ENCODE measurements at places on chromosomes 5 and 9.
A peak's percentile ranks its signal among the peaks of the same experiment; 100 is the strongest.

DNA sequence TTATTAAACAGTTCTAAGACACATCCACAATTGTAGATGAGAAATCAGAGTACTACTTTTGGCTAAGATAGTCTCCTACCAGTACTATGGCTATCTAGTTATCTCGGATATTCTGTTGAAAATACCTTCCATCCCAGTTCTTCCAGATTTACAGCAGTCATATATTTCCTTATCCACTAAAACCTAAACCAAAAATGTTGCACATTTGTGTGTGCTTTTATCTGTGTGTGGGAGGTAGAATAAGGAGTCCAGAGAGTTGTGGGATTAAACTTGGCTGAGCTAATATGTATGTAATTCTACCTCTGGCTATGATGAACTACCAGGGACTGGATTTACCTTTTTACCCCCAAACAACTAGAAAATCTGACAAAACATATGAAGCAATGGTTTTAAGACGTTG is 17.5 kb upstream of the NDUFB6 start:
- no peak overlapping the region for H3K27ac ChIP-seq
- no peaks in the 10 kb centered on the region for H3K4me1 ChIP-seq
- H3K36me3 ChIP-seq = no peaks in the 10 kb centered on the region
- no peak for DNase-seq
- H3K4me3 ChIP-seq = no peak overlapping the region
- H3K27me3 ChIP-seq = no peaks in the 10 kb centered on the region

DNA sequence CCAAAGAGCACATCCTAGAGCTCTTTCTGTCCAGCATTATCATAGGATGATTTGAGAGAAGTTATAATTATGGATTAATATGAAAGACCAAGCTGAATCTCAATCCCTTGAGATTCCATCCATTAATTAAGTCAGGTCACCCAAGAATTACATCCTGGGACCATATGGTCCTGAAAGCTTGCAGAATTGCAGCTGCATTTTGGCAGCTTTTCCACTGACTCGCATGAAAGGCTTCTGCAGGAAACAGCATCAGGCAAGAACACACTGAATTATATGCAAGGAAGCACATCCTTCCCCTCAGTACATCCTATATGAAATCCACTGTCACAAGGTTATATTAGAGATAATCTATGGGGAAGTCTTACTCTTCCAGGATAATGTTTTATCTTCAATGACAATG is 109.1 kb upstream of the CTNND2 start:
- H3K27ac ChIP-seq = no peak overlapping the region
- H3K36me3 ChIP-seq = no peaks in the 10 kb centered on the region
- DNase-seq = no peak
- no peak overlapping the region for H3K4me3 ChIP-seq
- H3K27me3 ChIP-seq = no peaks in the 10 kb centered on the region
- H3K4me1 ChIP-seq = no peaks in the 10 kb centered on the region

DNA sequence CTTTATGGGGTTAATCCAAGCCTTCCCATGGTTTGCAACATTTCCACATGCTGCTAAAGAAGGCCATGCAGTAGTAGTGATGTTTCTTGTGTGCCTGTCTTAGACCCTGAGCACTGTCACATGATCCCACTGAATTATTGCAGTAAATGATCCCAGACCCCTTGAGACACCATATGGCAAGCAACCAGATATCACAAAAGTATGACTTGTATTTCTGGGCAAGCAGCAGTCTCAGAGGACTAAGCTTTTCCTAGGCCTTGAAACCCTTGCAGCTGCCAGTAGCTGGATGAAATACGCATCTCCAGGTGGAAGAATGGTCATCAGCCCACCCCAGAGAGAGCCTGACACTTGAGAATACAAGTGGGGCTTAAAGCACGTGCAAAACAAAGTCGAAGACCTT is 41.8 kb downstream of the CDO1 start:
- no peaks in the 10 kb centered on the region for H3K27me3 ChIP-seq
- H3K4me3 ChIP-seq = no peak overlapping the region
- H3K27ac ChIP-seq = no peak overlapping the region
- no peak for DNase-seq
- no peaks in the 10 kb centered on the region for H3K36me3 ChIP-seq
- no peaks in the 10 kb centered on the region for H3K4me1 ChIP-seq

GRCh38 chr5:140055152-140055551 is 12.1 kb upstream of the NRG2 start:
- H3K4me1 ChIP-seq = peaks cover 4% of the 10 kb centered on the region
- H3K4me3 ChIP-seq = no peak overlapping the region
- H3K36me3 ChIP-seq = no peaks in the 10 kb centered on the region
- DNase-seq = no peak
- no peaks in the 10 kb centered on the region for H3K27me3 ChIP-seq

DNA sequence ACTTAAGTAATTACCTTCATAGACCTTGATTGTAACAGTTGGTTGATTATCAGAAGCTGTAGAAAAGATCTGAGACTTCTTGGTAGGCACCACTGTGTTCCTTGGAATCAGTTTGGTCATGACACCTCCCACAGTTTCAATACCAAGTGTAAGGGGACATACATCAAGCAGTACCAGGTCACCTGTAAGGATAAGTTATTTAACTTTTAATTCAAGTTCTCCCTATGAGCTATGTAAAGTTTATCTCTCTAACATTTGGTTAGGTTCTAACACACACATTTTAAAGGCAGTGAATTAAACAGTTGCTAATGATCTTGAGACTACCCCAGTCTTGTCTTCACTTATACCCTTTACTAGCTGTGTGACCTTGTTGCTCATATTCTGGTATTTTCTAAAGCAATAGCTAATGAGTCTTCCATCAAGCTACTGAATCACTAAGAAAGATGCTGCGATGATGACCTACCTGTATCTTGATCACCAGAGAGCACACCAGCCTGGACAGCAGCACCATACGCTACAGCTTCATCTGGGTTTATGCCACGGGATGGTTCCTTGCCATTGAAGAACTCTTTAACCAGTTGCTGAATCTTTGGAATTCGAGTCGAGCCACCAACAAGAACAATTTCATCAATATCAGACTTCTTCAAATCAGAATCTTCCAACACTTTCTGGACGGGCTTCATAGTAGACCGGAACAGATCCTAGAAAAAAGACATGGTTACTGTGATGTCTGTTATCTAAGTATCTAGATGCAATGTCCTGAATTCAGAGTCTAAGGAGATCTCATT is 2.8 kb downstream of the HSPA5 start:
- DNase-seq = no peak
- peaks cover 30% of the 10 kb centered on the region for H3K36me3 ChIP-seq
- H3K27me3 ChIP-seq = no peaks in the 10 kb centered on the region
- H3K27ac ChIP-seq = no peak overlapping the region
- peaks cover 62% of the 10 kb centered on the region for H3K4me1 ChIP-seq
- peak overlapping the region; percentile 98 for H3K4me3 ChIP-seq

- H3K4me1 ChIP-seq = peaks cover 11% of the 10 kb centered on the region
- no peaks in the 10 kb centered on the region for H3K27me3 ChIP-seq
- H3K27ac ChIP-seq = no peak overlapping the region
These were observed 171.0 kb downstream of the RMI1 start for GRCh38 chr9:84151640-84152039.

GRCh38 chr5:168114444-168115017 is 176.9 kb upstream of the WWC1 start:
- no peaks in the 10 kb centered on the region for H3K36me3 ChIP-seq
- DNase-seq = no peak
- no peak overlapping the region for H3K27ac ChIP-seq
- no peaks in the 10 kb centered on the region for H3K27me3 ChIP-seq
- H3K4me1 ChIP-seq = no peaks in the 10 kb centered on the region

GRCh38 chr9:22105005-22105722 is 96.1 kb upstream of the CDKN2B start:
- no peak for DNase-seq
- no peak overlapping the region for H3K4me3 ChIP-seq
- H3K27ac ChIP-seq = no peak overlapping the region
- no peaks in the 10 kb centered on the region for H3K36me3 ChIP-seq
- no peaks in the 10 kb centered on the region for H3K27me3 ChIP-seq

DNA sequence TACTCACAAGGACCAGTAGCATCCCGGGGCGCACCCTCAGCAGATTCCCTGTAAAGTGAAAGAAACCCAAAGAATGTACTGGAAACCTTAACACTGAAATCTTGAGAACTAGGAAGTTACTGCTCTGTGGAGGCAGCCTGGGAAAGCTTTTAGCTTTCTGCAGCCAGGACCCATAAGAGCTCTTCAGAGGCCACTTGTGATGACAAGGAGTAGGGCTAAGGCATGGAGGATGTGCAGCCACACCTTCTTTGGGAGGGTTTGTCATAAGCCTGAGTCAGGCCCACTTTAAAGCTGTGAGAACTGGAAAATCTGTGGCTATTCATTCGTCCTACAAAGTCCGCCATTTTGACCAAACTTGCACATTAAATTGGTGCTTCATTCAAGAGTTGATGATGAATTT is 291.1 kb upstream of the TLE4 start:
- H3K36me3 ChIP-seq = no peaks in the 10 kb centered on the region
- no peak overlapping the region for H3K4me3 ChIP-seq
- no peaks in the 10 kb centered on the region for H3K27me3 ChIP-seq
- no peaks in the 10 kb centered on the region for H3K4me1 ChIP-seq

GRCh38 chr9:72154468-72155285 is 5.4 kb downstream of the GDA start:
- no peaks in the 10 kb centered on the region for H3K27me3 ChIP-seq
- no peaks in the 10 kb centered on the region for H3K36me3 ChIP-seq
- H3K4me1 ChIP-seq = no peaks in the 10 kb centered on the region
- DNase-seq = no peak
- H3K4me3 ChIP-seq = no peak overlapping the region
- H3K27ac ChIP-seq = no peak overlapping the region

DNA sequence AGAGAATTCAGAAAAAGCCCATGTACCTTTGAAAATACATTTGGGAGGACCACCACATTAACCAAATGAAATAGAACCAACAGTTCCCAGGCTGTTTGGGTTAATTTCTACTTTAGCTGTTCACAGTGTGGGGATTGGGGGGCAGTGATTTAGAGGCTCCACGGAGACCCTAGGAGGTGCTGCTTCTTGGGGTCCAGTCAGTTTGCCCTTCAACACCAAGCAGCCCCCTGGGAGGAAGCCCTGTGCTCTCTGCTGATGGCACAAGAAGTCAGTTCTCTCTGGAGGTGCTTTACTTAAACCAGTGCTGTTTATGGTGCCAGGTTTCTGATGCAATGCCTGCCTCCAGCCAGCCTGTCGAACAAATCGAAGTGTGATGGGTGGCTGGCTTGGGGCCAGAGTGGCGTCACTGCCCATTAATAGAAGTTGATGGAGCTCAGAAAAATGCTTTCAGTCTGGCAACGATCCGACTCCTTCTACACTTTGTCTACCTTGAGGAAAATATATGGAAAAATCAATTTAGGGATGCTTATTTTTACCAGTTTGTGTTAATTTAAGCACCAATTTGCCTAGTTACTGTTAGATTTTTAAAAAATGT is 134.0 kb downstream of the SNX18 start:
- no peaks in the 10 kb centered on the region for H3K36me3 ChIP-seq
- no peaks in the 10 kb centered on the region for H3K27me3 ChIP-seq
- peaks cover 28% of the 10 kb centered on the region for H3K4me1 ChIP-seq
- DNase-seq = peak; percentile 90
- H3K27ac ChIP-seq = peak overlapping the region; percentile 75

DNA sequence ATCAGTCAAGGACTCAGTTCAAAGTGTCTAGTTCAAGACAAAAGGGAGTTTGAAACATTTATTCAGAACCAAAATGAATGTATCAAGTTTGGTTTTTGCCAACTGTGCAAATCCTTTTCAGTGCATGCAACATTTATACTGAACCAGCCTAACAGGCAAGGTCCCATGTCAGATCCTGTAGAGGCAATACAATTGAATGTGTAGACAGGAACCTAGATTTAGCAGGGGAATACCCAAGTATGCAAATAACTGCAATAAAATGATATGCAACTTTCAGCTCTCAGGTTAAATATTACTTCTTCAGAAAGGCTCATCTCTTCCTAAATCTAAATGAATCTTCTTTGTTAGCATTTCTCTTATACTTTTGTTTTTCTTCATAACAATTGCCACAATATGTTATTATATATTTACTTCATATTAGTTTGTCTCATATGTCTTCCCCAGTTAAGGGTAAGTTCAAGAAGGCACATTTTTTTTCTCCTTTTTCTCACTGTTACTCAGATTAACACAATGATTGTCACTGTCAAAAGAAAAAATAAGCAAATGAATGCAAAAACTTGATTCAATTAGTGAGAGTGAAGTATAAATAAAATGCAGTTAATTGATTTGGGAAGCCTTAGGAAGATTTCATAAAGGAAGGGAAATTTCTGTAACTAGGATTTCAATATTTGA is 163.9 kb upstream of the RASA1 start:
- no peak overlapping the region for H3K4me3 ChIP-seq
- no peaks in the 10 kb centered on the region for H3K27me3 ChIP-seq
- H3K4me1 ChIP-seq = no peaks in the 10 kb centered on the region
- DNase-seq = no peak
- no peak overlapping the region for H3K27ac ChIP-seq
- H3K36me3 ChIP-seq = no peaks in the 10 kb centered on the region

DNA sequence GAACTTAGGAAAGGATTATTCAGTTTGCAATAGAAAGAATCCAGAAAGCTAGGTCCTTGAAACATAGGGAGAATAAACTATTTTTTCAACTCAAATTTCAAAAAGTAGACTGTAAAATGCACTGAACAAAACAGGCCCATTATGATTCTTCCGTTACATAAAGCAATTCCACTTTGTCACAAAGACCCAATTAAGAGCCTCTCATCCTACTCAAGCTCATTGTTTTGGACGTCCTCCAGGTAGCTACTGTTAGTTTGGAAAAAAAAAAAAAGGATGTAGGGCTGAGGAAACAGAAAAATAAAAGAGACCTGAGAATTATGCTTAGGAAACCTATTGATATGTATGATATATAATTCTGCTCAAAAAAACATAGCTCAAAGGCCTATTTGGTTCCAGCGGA is 74.0 kb downstream of the DIRAS2 start:
- DNase-seq = no peak
- H3K4me3 ChIP-seq = no peak overlapping the region
- no peak overlapping the region for H3K27ac ChIP-seq

DNA sequence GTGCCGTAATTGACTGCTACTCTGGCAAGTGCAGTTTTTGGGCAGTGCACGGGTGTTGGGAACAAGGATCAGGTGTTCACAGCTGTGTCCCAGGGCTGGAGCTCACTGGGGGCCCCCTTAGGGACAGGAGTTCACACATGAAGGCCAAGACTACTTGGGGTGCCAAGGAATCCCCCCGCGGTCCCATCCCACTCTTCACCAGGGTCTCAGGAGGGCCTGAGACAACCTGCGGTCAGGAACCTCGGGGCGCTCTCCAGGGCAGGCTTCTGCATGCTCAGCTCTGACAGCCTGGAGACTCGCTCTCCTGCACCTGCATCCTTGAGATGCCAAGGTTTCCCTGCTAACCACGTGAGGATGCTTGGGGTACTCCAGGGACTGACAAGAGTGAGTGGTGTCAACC is 2.3 kb upstream of the MAN1B1 start:
- H3K4me1 ChIP-seq = peaks cover 29% of the 10 kb centered on the region
- no peak for DNase-seq
- no peaks in the 10 kb centered on the region for H3K27me3 ChIP-seq
- peaks cover 8% of the 10 kb centered on the region for H3K36me3 ChIP-seq
- no peak overlapping the region for H3K27ac ChIP-seq

- no peaks in the 10 kb centered on the region for H3K27me3 ChIP-seq
- H3K36me3 ChIP-seq = no peaks in the 10 kb centered on the region
- H3K4me1 ChIP-seq = peaks cover 10% of the 10 kb centered on the region
- DNase-seq = no peak
These were observed 4.1 kb upstream of the IER5L start for GRCh38 chr9:129182122-129182521.

GRCh38 chr9:504921-505740 is 290.5 kb downstream of the DOCK8 start:
- DNase-seq = no peak
- no peaks in the 10 kb centered on the region for H3K36me3 ChIP-seq
- H3K27ac ChIP-seq = peak overlapping the region; percentile 70
- H3K27me3 ChIP-seq = no peaks in the 10 kb centered on the region
- no peaks in the 10 kb centered on the region for H3K4me1 ChIP-seq
